Activated T-cell treated with anti-CD3 and anti-CD28 coated beads, Interleukin-2, amount 50 U/mL, for 72 hours (primary cell): ENCODE measurements at places on chromosomes 7 and 10. TPM values are rescaled to one million over a fixed set of nuclear protein-coding genes. Genes with fewer than 3 reads are reported as not detected.

The MACC1 gene
- total RNA-seq, result 0.22 TPM

The HOXA5 gene
- total RNA-seq, result not detected

The MYO1G gene
- total RNA-seq, result 606 TPM

The ZYX gene
- 121 TPM for total RNA-seq

- H3K4me3 ChIP-seq, result peak overlapping the region; percentile 60
- H3K4me1 ChIP-seq, result peaks cover 74% of the 10 kb centered on the region
- peak overlapping the region; percentile 74 for H3K27ac ChIP-seq
- no peaks in the 10 kb centered on the region for H3K36me3 ChIP-seq
- H3K27me3 ChIP-seq, result peaks cover 35% of the 10 kb centered on the region
Measured at GRCh38 chr7:2717293-2718261, 29.6 kb downstream of the AMZ1 start.

GRCh38 chr10:35924759-35925158, 282.7 kb upstream of the FZD8 start:
- H3K4me1 ChIP-seq, result no peaks in the 10 kb centered on the region
- H3K4me3 ChIP-seq, result no peak overlapping the region
- no peak overlapping the region for H3K27ac ChIP-seq
- no peak for DNase-seq
- no peaks in the 10 kb centered on the region for H3K36me3 ChIP-seq

GRCh38 chr7:151134743-151135524, 32.6 kb downstream of the GBX1 start:
- H3K4me3 ChIP-seq, result no peak overlapping the region
- H3K27ac ChIP-seq, result no peak overlapping the region
- no peak for DNase-seq
- H3K27me3 ChIP-seq, result no peaks in the 10 kb centered on the region
